ENCODE measurements at places on chromosomes 5 and 9. TPM values are rescaled to one million over a fixed set of nuclear protein-coding genes. Genes with fewer than 3 reads are reported as not detected.

GRCh38 chr5:116088062-116088461, 3.2 kb downstream of the COMMD10 start:
- DNase-seq, result no peak

- no peak for DNase-seq
These were observed 8.1 kb downstream of the CD180 start for GRCh38 chr5:67188274-67189078.

DNA sequence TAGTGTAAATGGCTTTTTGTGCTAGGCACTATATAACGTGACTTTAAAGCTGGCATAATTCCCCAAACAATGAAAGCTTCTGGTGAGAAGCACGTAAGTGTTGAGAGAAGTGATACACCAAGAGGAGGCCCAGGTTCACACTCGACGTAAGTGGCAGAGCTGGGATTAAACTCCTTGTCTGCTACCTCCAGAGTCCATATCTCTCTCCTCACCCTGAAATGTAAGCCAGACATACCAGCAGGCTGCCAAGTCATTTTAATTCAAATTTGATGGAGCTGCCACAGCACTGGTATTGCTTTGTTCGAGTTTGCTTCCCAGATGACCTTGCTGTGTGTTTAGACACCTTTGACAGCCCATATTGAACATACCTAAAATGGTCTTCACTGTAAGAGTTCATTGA, 319.7 kb downstream of the GLIS3 start:
- no peak for DNase-seq

DNA sequence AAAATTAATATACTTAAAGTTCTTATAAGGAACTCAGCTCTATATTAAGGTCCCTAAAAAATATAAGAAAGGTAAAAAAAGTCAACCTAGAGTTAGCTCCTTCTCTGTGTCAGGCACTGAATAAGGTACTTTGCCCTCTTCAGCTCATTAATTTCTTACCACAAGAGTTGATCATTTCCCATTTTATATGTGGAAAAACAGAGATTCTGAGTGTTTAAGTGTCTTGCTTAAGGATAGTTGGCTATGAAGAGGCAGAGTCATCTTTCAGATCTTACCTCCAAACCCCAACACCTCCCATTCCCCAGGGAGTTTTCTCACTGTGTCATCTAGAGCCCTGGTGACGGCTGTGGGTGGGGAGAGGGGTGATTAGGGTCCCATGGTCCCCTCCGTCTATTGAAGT, 40.6 kb downstream of the INSYN2B start:
- no peak for DNase-seq

DNA sequence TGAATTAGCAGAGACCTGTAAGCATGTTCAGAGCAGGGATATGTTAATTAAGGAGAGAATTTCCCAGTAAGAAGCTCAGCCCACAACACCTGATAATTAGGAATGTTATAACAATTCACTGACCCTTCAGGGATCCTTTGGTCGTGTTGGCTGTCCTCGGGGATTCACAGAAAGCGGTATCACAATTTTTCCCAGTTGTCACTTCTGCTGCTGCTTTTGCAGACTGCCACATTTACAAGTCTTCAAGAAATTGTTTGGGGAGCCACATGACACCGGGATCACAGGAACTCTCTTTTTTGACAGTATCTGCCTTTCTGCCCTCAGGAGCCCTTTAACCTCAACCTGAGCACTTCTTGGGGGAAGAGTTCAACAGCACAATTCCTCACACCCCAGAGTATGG, 265.5 kb downstream of the GLIS3 start:
- no peak for DNase-seq

DNA sequence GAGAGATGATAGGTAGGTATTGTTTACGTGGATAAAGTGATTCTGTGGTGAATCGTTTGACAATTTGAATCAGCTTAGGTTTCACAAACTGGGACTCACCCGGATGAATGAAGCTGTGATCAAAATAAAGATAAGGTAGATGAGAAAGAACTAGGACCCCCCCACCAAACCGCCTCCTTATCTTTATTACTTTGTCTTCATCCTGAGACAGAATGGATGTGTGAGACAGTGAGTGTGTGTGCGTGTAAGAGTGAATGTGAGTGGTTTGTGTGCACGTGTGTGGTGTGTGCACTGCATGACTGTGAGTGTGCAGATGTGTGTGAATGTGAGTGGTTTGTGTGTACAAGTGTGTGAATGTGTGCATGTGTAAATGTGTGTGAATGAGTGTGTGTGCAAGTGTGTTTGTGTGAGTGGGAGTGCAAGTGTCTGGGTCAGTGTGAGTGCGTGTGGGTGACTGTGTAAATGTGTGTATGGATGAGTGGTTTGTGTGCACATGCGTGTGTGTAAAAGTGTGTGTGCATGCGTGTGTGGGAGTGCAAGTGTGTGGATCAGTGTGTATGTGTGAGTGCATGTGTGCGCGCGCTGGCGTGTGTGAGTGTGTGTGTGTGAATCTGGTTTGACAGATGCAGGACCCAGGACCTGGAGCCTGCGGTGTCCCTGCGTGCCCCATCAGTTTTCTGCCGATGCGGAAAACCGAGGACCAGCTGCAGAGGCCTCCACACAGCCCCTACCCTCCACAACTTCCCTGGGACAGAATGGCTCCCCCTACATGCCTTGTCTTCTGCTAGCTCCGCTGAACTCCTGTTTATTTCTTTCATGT, 11.4 kb upstream of the ENG start:
- no peak for DNase-seq

GRCh38 chr9:108675708-108676107, 180.1 kb downstream of the ACTL7B start:
- no peak for DNase-seq

DNA sequence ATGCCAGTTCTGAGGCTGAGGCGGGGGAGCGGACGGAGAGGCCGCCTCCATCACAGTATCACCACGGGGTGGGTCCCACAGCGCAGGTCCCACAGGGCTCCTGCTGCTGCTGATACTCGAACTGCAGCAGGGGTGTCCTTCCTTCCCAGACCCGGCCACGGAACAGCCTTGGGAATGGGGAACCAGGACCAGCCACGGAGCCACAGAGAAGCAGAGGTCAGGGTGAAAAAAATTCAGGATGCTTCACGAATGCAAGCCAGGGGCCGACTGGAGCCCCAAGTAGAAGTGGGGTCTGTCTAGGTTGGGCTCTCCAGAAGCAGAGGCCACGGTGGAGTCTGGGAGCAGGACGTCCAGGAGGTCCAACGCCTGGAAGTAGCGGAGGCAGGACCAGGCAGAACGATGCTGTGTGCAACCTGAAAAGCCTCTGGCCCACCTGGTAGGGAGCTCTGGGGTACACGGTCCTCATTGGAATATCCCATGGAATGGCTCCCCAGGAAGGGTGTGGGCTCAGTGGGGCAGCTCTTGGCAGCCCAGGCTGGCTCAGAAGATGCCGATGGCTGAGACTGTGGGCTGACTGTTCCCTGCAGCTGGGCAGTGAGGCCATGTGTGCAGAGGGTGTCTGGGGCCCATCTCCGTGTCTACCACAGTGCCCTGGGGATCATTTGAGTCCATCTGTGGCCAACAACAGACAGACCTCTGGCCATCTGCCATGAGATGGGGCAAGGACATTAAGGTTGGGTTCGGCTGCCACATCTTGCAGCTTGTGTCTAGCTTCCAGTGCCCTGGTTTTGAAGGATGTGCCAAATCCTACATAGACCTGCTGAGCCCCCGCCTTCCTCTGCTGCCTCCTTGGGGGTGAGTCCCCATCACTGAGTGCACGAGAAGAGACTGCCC, 66.9 kb upstream of the FCN1 start:
- DNase-seq, result no peak

- DNase-seq, result no peak
These were observed 55.5 kb downstream of the NNT start for GRCh38 chr5:43658509-43658908.

GRCh38 chr5:143041-143440, 48.3 kb upstream of the LRRC14B start:
- no peak for DNase-seq

DNA sequence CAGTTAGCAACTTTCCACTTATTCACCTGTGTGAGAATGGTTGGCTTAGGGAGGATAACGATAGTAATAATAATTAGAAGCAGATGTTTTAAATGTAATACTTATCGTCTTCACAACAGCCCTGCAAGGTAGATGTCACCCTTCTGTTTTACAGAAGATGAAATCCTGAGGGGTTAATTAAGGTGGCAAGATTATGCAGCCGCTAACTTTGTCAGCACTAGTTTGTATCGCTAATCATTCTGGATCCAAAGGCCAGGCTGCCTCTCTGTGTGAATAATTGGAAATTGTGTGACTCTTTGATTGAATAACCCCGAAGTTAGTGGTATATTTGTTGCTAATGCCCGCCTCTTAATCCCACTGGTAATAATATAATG, 635 bp downstream of the IFT74 start:
- no peak for DNase-seq

DNA sequence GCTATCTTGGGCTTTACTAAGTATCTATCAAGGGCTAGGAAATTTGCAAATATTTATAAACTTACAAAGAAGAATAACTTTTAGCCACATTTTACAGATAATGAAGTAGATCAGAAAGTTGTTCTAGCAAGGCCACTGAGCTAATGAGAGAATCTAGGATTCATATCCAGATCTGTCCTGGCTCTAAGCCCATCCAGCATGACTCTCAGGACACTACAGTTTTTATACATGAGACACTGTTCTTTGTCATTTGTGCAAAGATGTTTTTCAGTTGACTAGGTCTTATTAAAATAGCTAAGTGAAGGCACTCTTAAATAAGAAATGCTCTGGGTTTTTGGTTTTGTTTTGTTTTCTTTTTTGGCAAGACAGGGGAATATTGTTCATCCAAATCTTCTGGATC, 273.1 kb downstream of the GABRB2 start:
- DNase-seq, result no peak

- no peak for DNase-seq
These were observed 58.0 kb downstream of the FXN start for GRCh38 chr9:69093471-69094103.

DNA sequence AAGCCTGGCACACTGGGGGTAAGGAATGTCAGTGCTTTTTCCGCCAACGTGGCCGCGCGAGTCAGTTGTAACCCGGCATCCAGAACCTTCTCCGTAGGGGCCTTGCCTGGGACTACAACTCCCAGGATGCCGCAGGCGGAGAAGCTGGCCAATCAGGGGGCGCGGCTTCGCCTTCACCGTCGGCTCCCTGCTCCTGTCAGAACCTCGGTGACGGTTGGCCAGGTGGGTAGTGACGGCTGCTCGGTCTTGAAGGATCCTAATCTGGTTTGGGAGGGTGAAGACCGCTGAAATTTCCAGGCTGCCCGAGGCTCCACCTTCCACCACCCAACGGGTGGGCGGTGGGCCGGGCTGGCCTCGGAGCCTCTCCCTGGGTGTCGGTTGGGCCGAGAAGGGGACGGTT, at the start of gene C5orf58:
Gene C5orf58 (plus strand): TSS at position 200 of the 400 bp plus-strand sequence. CDS start 1,992 bp downstream, outside the sequence.
- DNase-seq, result no peak

DNA sequence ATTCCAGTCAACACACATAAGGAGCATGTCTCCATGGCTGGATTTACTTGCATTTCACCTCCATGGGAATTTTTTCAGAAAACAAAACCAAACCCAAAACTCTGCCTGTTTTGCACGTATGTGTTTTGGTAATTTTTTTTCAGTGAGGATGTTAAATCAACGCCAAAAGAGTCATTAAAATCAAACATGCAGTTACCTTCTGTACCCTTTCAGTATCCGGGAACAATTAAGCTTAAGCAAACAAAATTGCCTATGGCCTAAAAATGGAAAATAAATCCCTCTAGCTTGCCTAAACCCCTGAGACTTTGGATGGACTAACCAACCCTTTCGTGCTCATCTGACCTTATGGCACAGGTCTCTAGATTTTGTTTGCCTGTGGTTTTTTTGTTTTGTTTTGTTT, 209.2 kb upstream of the KLF4 start:
- no peak for DNase-seq

GRCh38 chr5:75616371-75616881, 5.2 kb downstream of the ANKDD1B start:
- DNase-seq, result no peak

DNA sequence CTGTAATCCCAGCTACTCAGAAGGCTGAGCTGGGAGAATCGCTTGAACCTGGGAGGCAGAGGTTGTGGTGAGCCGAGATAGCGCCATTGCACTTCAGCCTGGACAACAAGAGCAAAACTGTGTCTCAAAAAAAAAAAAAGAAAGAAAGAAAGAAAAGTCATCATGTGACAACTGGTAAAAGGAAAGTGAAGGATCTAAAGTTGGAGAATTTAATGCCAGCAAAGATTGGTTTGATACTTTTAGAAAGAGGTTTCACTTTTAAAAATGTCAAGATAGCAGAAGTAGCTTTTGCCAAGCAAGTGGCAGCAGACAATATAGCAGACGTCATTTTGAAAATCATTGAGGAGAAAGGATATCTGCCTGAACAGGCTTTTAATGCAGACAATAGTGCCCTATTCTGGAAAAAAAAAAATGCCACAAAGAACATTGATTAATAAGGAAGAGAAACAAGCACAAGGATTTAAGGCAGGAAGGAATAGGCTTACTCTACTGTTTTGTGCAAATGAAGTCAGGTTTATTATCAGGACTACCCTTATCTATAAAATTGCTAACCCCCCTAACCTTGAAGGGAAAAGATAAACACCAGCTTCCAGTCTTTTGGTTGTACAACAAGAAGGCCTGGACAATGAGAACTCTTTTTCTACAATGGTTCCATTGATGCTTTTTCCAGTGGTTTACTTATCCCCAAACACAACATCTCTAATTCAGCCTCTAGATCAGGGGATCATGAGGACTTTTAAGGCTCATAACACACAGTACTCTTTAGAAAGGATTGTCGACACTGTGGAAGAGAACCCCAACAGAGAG, 12.0 kb downstream of the PKD2L2 start:
- no peak for DNase-seq

GRCh38 chr9:130630506-130631330, 33.7 kb upstream of the PRDM12 start:
- DNase-seq, result no peak

The ZDHHC11 gene
- total RNA-seq, result 11.6 TPM

The RNF38 gene
- total RNA-seq, result 78.4 TPM

The DAB2IP gene
- 0.22 TPM for total RNA-seq

The LTC4S gene
- total RNA-seq, result 8.1 TPM

The PCAT7 gene
- total RNA-seq, result not detected

The PCDHGC4 gene
- total RNA-seq, result not detected

The TAF7 gene
- 103 TPM for total RNA-seq

The ZDHHC11B gene
- 7.1 TPM for total RNA-seq

The MTMR12 gene
- total RNA-seq, result 20.0 TPM

The CD274 gene
- 9.2 TPM for total RNA-seq

The SPINK7 gene
- not detected for total RNA-seq

The PCDHA7 gene
- total RNA-seq, result not detected

The ADAMTSL1 gene
- total RNA-seq, result not detected

The PCDHB5 gene
- 0.09 TPM for total RNA-seq

Data from T-cell (primary cell).